Effector CD8-positive, alpha-beta T cell (primary cell): ENCODE measurements at places on chromosomes 7 and 10.

DNA sequence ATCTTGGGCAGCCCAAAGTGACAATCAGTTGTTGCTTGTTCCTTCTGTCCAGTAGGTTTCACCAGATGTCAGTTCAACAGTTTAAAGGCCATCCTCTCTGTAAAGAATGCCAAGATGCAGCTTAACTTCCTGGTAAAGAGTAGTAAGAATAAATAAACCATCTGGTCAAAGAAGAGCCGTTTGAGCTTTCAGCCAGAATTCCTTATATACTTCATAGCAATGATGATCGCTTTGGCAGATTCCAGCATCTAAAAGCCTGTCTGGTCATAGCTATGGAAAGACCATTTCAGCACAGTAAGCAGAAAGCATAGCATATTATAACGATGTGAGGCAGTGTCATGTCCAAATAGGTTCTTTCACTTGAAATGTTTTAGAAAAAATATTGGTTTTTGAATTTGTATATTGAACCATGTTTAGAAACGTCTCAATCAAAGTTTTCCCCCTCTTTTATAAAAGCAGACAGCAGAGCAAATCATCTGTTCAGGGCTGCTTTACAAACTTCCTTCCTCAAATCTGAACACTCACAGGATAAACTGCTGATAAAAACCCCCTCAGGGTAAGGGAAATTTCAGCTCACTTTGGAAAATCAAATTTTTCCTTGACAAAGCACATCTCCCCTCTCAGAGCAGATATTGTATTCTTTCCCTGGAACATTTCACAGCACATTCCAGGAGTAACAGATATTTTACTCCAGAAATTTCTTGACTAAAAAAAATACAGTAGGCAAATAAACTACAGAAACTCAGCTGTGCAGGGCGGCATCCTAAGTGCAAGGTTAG, 184.1 kb downstream of the NOC3L start:
- no peak for DNase-seq

GRCh38 chr7:101814081-101814990, 3.1 kb upstream of the CUX1 start:
- DNase-seq = peak; percentile 37

DNA sequence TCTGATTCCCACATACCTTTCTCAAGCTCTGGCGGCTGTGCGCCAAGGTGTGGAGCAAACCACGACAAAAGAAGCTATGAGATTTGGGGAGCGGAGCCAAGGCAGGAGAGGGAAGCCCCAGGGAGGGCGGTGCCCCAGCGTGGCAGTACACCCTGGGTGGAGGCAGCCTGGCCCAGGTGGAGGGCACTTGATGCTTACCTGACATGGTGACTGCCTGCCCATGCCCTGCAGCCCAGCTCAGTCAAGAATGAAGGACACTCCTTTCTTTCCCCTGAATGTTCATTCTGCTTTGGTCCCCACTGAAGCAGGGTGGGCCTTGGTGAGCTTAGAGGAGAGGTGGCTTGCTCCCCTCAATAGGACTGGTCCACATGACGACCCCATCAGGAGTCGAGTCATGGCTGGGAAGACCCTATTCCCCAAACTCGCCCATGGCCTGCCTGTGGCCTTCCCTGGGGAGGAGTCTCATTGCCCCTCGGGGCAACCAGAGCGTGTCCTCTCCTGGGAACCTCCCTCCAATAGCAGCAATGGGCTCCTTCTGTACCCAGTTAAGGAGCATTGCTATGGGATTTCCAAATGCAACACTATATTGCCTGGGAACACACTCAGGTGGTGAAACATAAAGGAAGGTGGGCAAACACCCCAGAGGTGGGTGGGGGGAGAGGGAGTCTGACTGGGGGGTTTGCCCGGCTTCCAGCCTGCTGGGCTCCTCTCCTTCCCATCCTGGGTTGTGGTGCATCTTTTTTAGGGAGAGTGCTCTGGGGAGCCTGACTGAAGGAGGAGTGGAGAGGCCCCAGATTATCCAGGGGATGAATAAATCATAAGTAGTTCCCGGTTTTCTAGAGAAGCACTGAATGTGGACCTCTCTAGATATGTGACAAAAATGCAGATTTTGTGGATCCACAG, 22.7 kb downstream of the RAMP3 start:
- DNase-seq = no peak

DNA sequence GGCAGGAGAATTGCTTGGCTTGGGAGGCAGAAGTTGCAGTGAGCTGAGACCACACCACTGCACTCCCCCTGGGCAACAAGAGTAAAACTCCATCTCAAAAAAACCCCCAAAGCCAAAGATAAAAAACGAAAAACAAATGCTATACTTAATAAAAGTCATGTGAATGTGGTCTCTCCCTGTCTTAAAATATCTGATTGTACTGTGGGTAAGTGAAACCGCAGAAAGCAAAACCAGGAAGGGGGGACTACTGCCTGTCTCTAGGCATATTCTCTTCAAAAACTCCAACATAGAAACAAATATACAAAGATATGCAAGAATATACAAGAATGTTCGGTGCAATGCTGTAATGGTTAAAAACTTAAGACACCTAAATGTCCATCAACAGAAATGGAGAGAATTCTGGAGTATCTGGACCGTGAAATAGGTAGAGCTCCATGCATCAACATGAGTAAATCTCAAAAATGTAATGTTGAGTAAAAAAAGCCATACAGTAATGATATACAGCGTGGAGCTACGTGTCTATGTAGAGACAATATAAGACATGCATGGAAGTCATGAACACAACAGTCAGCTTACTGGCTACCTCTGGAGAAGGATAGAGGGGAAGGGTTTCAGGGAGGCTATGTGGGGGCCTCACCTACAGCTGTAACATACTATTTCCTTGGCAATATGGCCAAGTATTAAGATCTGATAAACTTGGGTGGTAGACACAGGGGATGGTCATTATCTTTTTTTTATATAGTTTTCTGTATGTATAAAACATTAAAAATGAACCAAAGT, 2.1 kb downstream of the ZNF394 start:
- no peak for DNase-seq

GRCh38 chr10:107899075-107899474, 734.6 kb upstream of the SORCS1 start:
- no peak for DNase-seq

GRCh38 chr10:124629415-124629814, 114.8 kb downstream of the FAM53B start:
- no peak for DNase-seq

DNA sequence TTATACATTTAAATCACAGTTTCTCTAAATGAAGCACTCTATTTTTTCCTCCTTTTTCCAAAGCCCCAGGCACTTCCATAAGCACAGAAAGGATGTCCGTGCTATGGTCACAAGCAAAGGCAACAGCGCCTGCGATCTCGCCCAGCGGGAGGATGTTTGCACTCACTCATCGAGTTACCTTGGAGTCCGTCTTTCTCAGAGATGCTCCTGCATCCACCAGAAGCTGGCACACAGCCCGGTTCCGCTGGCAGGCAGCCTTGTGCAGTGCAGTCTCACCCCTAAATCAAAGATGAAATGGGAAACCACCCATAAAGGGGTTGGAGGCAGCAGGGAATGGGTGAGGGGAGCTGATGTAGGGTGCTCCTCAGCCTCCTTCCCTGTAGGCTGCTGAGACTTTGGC, 51.9 kb upstream of the PTN start:
- DNase-seq = no peak

DNA sequence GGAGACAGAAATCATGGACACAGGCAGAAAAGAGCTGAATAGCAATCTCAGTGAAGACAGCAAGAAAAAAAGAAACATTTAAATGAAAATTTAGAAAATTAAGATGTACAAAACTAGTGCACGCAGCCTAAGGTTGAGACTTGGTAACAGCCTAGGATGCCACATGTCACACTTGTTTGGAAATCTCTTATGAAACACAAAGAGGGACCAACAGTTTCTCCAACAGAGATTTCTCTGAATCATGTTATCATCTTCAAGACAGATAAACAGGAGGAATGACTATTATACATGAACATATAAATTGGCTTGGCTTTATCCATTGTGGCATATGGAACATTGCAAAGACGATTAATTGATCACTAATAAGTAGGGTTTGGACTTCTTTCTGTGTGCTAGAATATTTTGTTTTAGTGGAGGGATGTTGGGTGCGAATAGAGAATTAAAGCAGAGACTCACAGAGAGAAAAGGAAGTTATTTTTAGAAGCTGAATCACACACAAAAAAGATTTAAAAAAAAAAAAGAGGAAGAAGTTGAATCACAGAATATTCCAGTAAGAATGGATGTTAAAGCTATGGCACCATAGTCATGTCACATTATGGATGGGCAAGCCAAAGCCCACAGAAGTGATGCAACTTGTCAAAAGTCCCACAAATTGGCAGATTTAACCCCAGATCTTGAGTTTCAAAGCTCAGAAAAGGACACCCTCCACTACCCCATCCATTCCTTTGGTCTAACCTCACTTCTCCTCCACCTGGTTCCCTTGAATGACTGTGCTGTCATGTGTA, 91.6 kb downstream of the MYOF start:
- no peak for DNase-seq

DNA sequence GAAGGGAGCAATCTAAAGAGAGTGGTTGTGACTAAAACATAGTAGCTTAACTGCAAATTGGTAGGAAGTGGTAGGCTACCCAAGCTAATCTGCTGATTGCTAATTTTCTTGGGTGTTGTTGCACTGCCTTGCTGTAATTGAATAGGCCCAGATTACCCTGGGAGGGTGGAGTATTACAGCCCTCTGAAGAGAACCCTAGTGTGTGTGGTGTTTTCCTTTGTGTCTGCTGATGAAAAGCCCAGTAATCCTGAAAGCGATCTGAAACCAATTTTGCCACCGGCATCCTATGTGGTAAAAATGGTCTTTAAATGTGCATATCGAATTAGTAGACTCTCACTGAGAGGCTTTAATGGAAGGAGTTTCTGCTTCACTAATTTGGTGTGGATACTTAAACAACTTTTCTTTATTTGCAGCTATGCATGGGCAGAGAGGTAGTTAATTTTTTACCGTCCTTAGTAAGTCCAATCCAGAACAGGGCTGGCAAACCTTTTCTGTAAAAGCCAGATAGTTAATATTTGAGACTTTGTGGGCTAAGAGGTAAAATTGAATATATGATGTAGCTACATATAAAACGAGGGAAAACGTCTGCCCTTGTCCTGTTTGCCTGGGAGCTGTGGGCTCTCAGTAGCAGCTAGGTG, 92.5 kb downstream of the CSTF2T start:
- DNase-seq = no peak

- DNase-seq = no peak
Observed at GRCh38 chr7:155587486-155587885, 41.1 kb upstream of the CNPY1 start.

DNA sequence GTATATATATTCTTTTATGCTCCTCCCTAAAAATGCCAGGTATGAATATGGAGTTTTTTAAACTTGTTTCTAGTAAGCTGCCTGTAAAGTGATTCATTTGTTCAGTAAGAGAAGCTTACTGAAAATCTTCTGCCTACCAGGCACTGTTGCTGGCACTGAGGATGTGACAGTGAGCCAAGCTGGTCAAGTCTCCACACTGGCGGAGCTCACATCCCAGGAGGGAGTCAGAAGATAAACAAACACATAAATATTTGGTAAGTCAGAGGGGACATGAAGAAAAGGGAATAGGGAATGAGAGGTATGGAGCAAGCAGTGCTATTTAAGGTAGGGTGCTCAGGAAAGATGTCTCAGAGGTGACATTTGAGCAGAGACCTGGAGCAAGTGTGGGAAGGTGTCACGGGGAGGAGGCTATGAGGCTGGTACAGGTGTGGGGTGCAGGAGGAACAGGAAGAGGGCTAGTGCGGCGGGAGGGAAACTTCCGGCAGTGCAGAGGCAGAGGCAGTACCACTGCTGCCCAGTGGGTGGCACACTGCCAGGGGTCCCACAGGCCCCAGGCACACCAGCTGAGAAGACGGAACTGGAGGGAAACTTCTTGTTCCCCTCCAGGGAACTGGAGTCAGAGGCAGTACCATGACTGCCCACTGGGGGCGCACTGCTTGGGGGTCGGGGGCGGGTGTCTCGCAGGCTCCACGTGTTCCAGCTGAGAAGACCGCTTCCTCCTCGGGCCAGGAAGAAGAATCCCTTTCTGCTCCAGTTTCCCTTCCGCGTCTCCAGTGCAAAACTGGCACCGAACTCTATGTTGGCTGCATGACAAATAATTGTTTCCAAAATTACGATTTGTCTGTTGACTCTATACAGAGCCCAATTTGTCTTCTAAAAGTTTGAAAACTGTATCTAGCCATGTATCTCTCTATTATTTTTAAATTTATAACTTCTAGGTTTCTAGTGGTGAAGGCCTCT, 161.0 kb downstream of the TEX36 start:
- no peak for DNase-seq

- no peak for DNase-seq
Observed at GRCh38 chr7:73463966-73464365, 30.4 kb downstream of the FZD9 start.

GRCh38 chr7:79652619-79653018, 199.2 kb upstream of the MAGI2 start:
- DNase-seq = no peak

- DNase-seq = no peak
Observed at GRCh38 chr7:105389088-105389650, 448 bp upstream of the SRPK2 start.

DNA sequence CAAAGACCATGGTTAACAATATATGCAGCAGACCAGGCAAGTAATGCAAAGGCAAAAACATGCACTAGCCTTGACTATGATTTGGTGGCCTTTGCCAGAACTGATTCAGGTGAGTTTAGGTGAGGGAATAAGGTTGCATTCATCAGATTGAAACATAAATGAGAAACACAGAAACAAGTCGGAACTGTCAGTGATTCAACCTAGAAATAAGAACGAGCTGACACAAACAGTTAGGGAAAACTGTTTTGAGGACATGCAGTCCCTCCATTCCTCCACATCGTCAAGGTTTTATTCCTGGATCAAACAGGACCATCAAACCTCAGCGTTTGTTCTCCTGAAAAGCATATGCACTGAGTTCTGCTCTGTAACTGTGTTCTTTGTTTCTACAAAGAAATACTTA, 1.8 kb downstream of the ZNF248 start:
- no peak for DNase-seq

- DNase-seq = no peak
Observed at GRCh38 chr7:74033372-74034311, 5.7 kb downstream of the ELN start.

DNA sequence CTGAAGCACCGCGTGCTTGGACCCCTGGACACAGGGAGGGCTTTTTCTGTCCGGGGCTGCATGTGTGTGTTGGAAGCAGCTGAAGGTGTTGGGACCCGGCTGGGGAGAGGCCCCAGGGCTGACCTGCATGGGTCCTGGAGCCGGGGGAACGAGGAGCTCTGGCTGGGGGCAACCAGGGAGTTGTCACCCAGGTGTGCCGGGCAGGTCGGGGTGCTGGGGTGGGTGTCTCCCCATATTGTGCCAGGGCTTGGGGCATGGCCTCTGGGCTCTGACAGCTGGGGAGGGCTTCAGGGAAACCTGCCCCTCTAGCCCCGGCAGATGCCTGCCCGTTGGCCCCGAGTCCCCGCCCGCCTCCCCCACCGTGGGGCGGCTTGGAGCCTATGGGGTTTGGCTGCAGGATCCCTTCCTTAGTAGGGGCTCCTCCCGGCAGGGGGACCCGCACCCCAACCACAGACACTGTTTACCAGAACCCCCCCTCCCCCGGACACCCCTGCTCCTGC, 42.3 kb downstream of the UNCX start:
- no peak for DNase-seq

DNA sequence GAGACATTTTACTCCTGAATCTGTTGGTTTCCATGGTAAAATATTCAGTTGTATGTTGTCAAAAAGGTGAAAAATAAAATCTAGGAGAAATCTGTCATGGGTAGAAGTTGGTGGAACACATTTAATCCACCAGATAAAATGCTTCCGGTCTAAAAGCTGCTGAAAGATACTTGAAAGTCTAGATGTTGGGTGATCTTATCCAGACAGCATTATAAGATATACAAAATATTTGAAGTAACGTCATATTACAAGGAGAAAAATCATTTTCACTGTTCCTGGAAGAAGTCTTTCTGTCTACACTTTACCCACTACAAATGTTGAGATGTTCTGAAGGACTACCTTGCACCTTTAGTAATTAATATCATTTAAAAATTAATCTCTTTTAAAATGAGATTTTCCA, 40.9 kb downstream of the CALD1 start:
- DNase-seq = no peak
